Peyer's patch (tissue), 4 donors: ENCODE measurements at places on chromosomes 7 and 10. TPM values are rescaled to one million over a fixed set of nuclear protein-coding genes. Genes with fewer than 3 reads are reported as not detected.

GRCh38 chr7:33261585-33261984, 132.2 kb downstream of the BBS9 start:
- DNase-seq, result no peak

DNA sequence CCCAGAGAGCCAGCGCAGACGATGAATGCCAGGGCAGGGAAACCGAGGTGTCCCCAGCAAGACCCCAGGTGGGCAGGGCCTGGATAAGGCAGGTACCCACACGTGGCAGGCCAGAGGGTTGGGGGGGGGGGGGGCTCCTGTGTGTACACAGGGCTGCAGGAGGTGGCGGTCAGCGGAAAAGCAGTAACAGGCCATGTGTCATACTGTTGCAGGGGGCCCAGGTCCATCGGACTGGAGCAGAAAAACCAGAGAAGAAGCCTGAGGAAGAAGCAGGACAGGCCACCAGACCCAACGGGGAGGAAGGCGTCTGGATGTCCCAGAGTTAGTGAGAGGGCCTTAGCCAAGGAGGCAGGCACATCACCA, 116.3 kb downstream of the MAD1L1 start:
- no peak for DNase-seq

The PCBD1 gene
- 63.5 TPM for total RNA-seq

- DNase-seq, result no peak
Observed at GRCh38 chr7:41691286-41692190, 11.4 kb downstream of the INHBA start.

GRCh38 chr7:28714459-28715120, 243.5 kb downstream of the TRIL start:
- DNase-seq, result no peak

The CYP2E1 gene
- not detected for total RNA-seq

- DNase-seq, result no peak
Observed at GRCh38 chr7:127816354-127817190, 164.6 kb downstream of the SND1 start.
